KBM-7 (cell line): ENCODE measurements at places on chromosomes 11 and 22.

GRCh38 chr22:46758867-46759290 is 3.6 kb upstream of the TBC1D22A start:
- peak; percentile 83 for DNase-seq

- DNase-seq = no peak
Observed at GRCh38 chr22:17780741-17781318, 6.6 kb upstream of the BID start.

GRCh38 chr22:44214187-44214586 is 33.5 kb downstream of the PARVG start:
- DNase-seq = no peak

DNA sequence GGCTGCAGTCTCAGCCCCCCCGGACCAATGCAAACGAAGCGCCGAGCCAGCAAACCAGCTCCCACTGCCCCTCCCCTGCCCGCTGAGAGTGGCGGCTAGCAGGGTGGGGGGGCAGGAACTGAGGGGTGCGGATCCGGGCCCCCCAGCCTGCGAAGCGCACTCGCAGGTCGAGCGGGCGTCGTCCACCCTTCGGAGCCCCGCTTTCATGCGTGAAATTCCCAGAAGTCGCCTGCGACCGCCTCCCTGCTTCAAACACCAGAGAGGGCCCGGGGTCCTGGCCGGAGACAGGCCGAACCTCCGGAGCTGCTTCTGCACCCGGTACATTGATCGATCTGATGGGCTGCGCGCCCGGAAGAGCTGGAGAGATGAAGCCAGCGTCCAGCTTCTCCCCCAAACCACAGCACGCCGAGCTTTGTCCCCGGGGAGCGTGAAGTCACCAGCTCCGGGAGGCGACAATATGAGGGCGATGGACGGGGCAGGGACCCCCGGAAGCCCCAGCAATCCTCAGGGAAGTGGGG is 646 bp upstream of the PATZ1 start:
- peak; percentile 70 for DNase-seq
